Stimulated activated CD4-positive, alpha-beta T cell treated with anti-CD3 and anti-CD28 coated beads, TNF-alpha, amount 100 ng/mL, for 48 hours (primary cell): ENCODE measurements at places on chromosomes 4 and X.

GRCh38 chr4:41209187-41209586 lies 5.2 kb downstream of the APBB2 start:
- DNase-seq, result no peak

- no peak for DNase-seq
These were observed 87.0 kb downstream of the ZNF827 start for GRCh38 chr4:145851511-145852201.

GRCh38 chr4:139054791-139055505 lies 39.4 kb downstream of the NOCT start:
- no peak for DNase-seq

DNA sequence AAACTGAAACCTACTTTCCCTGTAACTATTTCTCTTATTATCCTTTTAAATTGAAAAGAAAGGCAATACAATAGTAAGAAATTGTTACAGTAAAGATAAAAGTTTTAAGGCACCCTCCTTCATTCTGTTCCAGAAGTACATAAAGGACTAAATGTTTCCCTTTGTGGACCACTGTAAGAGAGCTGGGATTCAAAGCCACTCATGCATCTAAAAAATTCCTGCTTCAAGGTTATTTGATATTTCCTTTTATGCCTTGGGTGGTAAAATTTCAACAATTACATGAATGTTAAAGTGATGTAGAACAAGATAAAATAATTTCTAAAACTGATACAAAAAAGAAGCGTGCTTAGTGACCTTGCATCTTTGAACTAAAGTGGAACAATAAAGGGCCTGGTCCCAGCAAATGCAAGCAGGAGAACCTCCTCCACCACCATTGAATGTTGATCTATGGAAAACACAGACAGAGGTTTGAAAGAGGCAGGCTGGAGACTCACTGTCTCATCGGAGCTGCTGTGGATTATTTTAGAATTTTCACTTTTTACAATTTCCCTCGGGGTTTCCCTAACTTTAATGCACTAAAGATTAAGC lies 42.3 kb upstream of the PRSS12 start:
- no peak for DNase-seq

GRCh38 chrX:97145934-97146333 lies 262.2 kb downstream of the RPA4 start:
- DNase-seq, result no peak

DNA sequence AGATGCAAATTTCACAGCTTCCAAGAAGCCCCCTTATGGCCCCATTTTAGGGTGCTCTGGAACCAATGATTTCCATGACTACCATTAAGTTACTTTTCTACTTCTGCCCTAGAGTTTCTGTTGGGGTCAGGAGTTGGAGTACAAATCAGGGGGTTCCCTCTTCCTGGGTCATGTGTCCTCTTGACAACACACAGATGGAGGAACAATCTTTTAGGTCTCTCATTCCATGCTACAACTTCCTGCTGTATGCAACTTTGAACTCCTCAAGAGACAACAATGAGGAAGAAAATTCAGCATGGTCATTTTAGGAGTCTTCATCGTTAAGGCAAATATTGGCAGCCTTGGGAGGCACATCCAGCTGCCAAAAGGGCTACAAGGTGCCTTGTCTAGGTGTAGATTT lies 79.7 kb downstream of the SEL1L3 start:
- no peak for DNase-seq

DNA sequence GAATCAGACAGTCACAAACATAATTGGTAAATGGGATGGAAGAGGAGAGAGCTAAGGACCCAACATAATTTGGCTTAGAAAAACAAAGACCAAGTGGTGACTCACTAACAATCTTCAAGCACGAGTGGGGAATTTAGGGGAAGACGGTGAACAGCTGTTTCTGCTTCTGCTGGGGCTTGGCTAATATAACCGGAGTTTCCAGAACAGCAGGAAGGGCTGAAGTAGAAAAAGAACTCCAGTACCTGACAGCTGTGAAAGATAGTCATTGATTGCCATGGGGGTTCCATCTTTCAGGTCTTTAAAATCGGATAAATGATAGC lies 290.9 kb upstream of the LDB2 start:
- DNase-seq, result no peak

- DNase-seq, result no peak
These were observed 174.4 kb downstream of the GRIA3 start for GRCh38 chrX:123358457-123358856.

GRCh38 chr4:139611391-139611790 lies 54.2 kb upstream of the MGST2 start:
- DNase-seq, result no peak

DNA sequence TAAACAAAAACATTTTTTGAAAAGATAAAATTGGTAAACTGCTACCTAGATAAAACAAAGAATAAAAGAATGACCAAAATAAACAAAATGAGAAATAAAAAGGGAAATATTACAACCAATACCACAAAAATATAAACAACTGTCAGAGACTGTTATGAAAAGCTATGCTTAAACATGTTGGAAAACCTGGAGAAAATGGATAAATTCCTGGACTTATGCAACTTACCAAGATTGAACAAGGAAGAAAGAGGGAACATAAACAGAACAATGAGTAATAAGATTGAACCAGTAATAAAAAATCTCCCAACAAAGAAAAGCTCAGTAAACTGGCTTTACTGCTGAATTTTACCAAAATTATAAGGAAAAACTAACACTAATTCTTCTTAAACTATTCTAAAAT lies 518.7 kb downstream of the GRXCR1 start:
- DNase-seq, result no peak

- no peak for DNase-seq
These were observed 116.6 kb upstream of the FAT1 start for GRCh38 chr4:186840222-186840701.

DNA sequence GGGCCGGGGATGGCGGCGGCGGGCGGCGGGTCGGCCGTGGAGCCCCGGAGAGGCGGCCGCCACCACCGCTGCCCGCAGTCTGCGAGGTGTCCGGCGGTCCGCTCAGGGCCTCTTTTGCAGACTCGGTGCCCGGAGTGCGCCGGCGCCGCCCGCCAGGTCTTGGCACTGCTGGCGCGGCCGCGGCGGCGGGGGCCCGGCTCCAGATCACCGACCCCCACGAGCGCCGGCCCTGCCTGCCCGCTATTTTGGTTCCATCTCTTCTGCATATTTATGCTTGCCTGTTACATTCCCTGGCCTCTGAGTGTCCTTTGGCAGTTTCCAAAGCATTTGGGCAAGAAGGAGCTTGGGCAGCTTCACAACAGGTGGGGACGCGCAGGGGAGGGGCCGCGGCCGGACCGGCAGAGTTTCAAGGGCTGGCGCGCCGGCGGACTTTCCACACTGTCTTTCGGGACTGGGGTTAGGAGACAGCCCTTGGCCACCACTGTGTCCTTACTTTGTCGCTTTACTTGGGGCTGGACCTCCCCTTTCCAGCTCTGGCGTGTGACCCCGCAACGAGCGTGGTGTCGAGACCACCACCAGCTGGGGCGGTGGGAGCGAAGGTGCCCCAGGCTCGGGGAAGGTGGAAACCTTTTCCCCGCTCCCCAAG lies 668 bp upstream of the TAPT1 start:
- no peak for DNase-seq

DNA sequence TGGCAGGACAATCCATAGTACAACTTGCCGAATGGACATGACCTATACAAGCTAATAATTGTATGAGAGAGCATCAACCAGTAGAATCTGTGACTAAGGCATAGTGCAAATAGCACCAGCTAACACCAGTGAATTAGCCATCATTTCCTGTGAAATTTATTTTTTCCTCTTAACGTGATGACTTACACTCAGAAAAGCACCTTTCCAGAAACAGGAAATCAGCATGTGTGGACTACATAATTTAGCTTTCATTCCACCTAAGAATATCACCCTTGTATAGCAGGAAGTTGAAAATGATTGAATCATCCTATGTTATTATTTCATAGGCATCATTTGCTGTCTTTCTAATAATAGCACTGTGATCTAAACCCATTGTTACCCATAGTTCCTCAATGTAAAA lies 1393.4 kb upstream of the PCDH7 start:
- no peak for DNase-seq

DNA sequence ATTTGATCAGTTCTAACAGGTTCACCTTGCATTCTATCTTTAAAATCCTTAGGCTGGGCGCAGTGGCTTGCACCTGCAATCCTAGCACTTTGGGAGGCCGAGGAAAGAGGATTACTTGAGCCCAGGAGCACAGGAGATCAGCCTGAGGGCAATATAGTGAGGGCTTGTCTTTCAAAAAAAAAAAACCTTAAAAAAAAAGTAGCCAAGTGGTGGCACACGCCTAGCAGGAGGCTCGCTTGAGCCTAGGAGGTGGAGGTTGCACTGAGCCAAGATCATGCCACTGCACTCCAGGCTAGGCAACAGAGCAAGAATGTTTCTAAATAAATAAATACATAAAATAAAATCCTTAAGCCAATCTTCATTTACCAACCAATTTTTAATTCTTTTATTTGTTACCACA lies 75.6 kb downstream of the PRSS12 start:
- DNase-seq, result no peak

GRCh38 chr4:173508386-173509035 lies 21.5 kb downstream of the HAND2 start:
- no peak for DNase-seq

- DNase-seq, result no peak
These were observed 9.7 kb upstream of the SRD5A3 start for GRCh38 chr4:55336138-55337034.
